ENCODE measurements at places on chromosomes 16 and 17. TPM values are rescaled to one million over a fixed set of nuclear protein-coding genes. Genes with fewer than 3 reads are reported as not detected.

- peak; percentile 90 for DNase-seq
Measured at GRCh38 chr17:2064980-2065785, 10.3 kb downstream of the HIC1 start.

DNA sequence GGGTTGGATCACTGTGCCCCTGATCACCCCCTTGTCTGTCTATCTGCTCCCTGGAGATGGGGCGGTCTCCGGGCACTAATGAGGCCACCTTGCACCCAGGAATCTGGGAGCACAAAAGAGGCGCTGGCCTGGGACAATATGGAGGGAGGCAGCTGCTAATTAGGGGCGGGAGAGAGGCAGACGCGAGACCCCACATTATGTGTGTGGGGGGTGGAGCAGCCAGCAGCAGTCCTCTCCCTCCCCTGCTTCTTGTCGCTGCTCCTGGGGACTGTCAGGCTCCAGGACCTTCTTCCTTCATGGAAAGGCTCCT, 324 bp upstream of the HCRT start:
- no peak for DNase-seq

- DNase-seq: no peak
Measured at GRCh38 chr17:66494023-66494803, 191.8 kb downstream of the PRKCA start.

DNA sequence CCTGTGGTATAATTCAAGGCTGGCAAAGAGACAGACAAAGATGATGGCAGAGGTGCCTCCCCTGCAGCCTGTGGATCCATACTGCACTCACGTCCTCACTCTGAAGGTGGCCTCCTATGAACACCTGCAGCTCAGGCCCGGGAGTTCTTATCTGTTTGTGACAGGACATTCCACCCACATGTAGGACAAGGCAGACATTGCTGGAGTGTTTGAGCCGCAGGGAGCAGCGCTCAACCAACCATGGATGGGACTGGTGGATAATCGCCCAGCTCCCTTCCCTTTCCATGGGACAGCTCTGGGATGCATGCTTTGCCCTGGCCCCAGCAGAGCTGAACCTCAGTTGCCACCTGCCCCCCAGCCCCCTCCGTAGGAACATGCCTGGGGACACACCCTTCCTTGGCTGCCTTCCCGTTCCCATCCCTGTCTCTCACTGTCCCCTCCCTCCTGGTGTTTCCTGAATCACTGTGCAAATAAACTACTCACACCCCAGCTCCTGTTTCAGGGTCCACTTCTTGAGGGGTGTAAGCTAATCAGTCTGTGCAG, 22.2 kb downstream of the ITPRIPL2 start:
- no peak for DNase-seq

DNA sequence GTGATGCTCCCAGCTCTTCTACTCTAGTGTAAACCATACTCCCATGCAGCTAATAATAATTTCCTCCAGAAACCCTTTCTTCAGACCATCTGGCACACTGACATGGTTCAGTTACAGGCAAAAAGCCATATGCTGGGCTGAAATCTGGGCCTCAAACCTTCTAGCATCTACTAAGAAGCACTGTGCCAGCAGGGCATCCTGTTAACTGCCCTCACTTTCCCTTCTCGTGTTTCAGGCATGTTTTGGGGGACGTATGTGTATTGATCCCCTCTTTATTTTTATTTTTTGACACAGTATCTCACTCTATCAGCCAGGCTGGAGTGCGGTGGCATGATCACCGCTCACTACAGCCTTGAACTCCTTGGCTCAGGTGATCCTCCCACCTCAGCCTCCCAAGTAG, 33.3 kb downstream of the STAT5A start:
- no peak for DNase-seq

DNA sequence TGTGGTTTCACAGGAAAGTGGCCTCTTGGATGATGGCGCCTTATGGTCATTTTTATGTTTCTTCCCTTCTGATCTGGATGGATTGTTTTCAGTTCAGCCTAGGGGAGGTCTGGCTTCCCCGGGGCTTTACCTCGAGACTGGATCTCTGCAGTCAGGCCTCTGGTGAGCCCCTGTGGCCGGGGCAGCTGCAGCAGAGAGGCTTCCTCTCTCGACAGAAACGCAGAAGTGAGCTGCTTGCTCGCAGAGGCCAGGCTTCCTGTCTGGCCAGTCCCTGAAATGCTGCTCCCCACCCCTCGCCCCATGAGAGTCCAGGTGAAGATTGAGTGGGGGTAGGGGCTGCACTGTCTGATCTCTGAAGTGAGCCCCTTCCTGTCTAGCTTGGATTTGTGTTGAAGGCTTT, 44.0 kb downstream of the PLCG2 start:
- peak; percentile 84 for DNase-seq

DNA sequence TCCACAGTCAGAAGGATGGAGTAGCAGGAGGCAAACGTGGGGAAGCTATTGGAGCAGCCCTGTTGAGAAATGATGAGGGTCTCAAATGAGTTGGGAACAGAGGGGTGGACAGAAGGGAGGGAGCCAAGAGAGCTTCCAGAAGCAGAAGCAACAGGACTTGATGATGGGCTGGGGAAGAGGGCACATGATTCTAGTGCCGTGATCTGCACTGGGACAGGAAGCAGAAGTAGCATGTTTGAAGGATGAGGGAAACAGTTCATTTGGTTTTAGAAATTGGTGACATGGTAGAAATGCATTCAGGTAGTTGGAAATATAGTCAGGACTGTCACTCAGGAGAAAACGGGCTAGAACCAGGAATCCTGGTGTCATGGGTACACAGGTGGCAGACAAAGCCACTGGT, 19.4 kb downstream of the EMP2 start:
- no peak for DNase-seq

GRCh38 chr17:72479113-72479512, 358.3 kb downstream of the SOX9 start:
- no peak for DNase-seq

DNA sequence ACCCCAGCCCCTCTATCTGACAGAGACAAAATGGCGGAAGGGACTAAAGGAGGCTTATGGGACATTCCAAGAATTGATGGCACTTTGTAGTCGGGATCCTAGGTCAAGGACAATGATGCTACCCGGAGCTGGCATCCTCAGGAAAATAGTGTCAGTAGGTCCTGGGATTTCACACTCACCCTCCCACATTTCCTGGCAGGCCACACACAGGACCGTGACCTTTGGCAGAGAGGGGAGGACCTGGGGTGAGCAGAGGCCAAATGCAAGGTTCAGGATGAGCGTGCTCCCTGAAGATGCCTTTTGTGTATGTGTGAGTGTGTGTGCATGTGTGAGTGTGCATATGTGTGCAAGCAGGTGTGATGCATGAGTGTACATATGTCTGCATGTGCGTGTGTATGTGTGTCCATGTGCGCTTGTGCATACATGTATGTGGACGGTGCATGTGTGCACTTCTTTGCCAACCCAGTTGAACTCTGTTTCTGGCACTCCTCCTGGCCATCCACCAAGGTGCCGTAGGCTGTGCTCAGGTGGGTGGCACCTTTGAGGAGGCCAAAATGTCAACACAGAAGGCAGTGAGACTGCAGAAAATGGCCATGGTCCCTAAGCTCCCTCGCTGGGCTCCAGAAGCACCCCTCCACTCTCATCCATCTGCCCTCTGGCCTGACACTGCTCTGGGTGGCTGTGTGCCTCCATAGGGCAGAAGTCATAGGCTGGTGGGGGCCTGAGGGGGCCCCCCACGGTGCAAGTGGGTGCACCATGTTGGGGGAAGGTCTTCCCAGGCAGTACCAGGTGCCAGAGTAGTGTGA, 60.3 kb downstream of the SNX20 start:
- no peak for DNase-seq

GRCh38 chr16:86570558-86571529, 4.2 kb downstream of the FOXC2 start:
- DNase-seq: no peak

GRCh38 chr16:5459863-5460262, 362.3 kb upstream of the EEF2KMT start:
- DNase-seq: no peak

DNA sequence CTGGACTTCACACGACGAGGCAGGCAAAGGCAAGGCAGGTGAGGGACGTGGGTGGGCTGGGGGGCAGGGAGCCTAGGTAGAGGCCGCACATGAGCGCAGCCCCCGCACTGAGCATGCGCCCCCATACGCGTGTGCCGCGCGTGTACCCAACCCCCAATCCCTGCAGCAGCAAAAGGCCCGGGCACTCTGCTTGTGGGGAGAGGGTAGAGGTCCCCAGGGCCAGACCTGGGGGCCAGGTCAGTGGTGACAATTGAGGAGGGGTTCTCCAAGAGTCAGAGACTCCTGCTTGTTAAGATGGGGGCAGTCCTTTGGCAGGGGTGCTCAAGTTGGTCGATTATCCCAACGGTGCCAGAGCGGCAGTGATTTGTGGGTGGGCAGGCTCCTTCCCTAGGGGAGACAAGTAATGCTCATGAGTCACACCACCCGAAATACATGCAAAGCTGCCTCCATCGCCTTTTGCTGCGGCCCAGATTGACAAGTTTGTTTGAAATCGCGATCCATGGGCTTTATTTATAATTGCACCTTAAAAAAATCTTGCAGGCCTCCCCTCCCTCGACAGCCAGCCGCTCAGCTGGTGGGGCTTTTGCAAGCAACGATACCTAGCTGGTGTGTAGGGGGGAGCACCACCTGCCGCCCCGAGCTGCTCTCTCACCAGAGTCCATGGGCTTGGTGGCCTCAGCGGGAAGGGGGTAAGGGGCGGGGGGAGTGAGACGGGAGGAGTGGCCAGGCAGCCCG, 1.1 kb upstream of the GIT1 start:
- no peak for DNase-seq

- DNase-seq: no peak
Measured at GRCh38 chr16:11744075-11744470, 1.4 kb upstream of the TXNDC11 start.

- DNase-seq: peak; percentile 91
Measured at GRCh38 chr17:8226536-8227237, 16.3 kb upstream of the AURKB start.

Gene KIF18B
- total RNA-seq: 0.10 TPM

Gene EFCAB13
- total RNA-seq: 12.2 TPM

Gene SSTR5
- total RNA-seq: not detected

Gene MEIOC
- total RNA-seq: not detected

Data from posterior vena cava (tissue), 2 donors.